ENCODE measurements at places on chromosomes 5 and 9.

DNA sequence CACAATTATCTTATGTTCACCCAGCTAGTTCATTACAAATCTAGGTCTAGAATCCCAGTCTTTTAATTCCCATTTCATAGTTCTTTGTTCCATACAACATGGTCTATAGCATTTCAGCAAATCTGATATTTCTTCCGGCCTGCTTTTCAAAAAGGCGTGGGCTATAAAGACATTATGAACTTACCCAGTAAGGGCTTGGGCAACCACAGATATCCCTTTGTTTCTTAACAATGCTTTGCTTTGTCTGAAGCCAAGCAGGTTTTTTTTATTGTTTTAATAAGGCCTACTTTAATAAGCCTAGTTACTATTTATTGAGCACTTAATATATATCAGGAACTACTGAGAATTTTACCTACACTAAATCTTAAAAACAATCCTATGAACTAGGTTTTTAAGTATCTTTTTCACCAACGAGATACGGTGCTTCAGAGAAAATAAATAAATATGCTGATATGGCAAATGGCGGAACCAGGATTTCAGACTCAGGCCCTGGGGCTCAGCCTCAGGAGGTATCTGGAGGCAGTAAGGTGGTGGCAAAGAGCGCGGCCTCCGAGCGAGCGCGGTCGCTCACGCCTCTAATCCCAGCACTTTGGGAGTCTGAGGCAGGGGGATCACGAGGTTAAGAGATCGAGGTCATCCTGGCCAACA is 29.7 kb downstream of the PCA3 start:
- no peak for DNase-seq

- peak; percentile 63 for DNase-seq
Measured at GRCh38 chr5:131252824-131253171, 11.1 kb upstream of the CDC42SE2 start.

GRCh38 chr5:61809651-61810050 is 477.6 kb downstream of the ZSWIM6 start:
- DNase-seq = no peak

- no peak for DNase-seq
Measured at GRCh38 chr9:12666813-12667212, 26.4 kb upstream of the TYRP1 start.

GRCh38 chr9:37800631-37801286 is at the start of gene DCAF10:
DCAF10 (plus strand) TSS chr9:37800797; CDS start chr9:37800867, 70 bp downstream.
- peak; percentile 83 for DNase-seq

GRCh38 chr5:38456657-38457399 is 99.6 kb downstream of the LIFR start:
- no peak for DNase-seq

GRCh38 chr5:122727112-122727541 is 47.8 kb upstream of the SNX2 start:
- no peak for DNase-seq

DNA sequence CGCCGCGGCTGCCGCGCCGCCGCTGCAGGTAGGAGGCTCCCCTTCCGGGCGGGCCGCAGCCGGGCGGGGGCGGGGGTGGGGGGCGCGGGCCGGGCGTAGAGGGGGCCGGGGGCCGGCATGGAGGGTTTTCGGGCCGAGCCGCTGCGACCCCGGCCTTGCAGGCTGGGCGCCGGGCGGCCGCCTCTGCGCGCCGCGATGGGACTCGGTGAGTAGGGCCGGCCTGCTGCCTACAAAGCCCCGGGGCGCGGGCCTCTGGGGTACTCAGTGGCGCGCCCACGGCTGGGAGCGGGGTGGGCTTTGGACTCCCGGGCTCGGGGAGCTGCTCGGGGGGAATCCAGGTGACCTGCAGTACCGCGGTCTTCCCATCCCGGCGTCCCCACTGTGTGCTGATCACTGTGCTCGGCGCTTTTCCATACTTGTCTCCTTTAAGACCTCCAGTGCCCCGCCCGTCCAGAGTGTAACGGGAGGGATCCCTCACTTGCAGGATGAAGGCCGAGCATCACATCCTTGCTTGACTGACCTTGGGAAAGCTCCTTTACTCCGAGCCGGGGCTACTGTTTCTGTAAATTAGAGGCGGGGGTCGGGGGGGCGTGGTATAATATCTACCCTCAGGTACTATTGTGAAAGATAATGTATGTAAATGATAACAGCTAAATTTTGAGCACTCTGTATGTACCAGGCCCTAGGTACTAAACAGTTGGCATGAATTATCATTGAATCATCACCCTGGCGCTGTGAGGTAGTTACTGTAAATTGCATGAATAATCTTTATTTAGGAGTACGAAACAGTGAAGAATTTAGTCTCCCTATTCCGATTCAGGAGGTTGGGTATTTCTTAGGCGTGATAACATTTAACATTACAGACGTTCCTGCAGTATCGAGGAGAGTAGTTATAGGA is 672 bp downstream of the MSANTD3 start:
- peak; percentile 2 for DNase-seq

- DNase-seq = no peak
Measured at GRCh38 chr9:128787659-128788058, 606 bp downstream of the TBC1D13 start.

GRCh38 chr9:129136446-129137035 is 25.3 kb downstream of the PTPA start:
- DNase-seq = no peak

DNA sequence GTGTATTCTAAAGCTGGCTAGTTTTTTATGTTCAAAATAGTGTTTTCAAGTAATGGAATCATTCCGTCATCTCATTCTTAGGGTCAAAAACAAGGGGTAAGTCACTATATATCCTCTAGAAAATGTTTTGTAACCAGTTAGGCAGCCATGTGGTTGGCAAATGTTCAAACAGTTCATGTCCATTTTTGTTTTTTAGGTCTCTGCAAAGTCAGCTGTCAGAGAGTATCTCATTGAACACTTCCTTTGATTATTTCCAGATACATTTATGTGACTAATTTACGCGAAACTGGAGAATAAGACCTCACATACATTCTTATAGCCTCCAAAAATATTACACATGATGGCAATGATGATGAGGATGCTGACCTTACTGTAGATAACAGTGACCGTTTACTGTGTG is 50.4 kb downstream of the TRIO start:
- no peak for DNase-seq

Measured in activated CD4-positive, alpha-beta T cell treated with anti-CD3 and anti-CD28 coated beads, Interleukin-2, amount 50 U/mL, for 4 hours (primary cell).